ENCODE measurements at places on chromosomes 6 and 20. TPM values are rescaled to one million over a fixed set of nuclear protein-coding genes. Genes with fewer than 3 reads are reported as not detected.

- peaks cover 14% of the 10 kb centered on the region for H3K36me3 ChIP-seq
- DNase-seq, result no peak
- no peaks in the 10 kb centered on the region for H3K4me1 ChIP-seq
Observed at GRCh38 chr20:3014662-3015061, 28.8 kb upstream of the GNRH2 start.

DNA sequence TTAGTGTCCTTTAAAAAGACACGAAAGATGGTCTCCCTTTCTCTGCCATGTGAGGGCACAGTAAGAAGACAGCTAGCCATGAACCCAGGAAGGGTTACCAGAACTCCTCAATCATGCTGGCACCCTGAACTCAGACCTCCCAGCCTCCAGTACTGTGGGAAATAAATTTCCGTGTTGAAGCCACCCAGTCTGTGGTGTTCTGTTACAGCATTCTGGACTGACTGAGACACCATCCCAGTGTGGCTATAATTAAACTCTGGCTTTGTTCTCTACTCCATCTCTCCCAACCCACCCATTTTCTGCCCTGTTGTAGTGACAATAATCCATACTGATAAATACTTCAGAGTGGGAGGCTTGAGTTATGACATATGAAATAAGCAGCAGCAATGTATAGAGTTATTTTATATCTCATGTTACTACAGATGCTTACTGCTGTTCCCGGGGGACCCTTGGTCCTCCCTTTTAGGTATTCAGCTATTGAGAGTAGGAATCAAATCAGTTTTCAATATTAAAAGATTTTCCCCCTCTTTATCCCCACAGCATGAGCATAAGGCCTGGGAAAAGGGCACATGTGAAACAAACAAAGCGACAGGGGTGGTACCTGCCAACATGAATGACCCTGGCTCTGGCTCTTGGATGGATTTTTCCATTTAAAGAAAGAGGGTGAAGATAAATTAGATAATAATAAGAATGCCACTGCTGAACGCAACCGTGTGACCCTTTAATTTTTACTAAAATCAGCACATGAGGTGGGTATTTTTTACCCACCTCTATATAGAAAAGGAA is 224.3 kb upstream of the SLC35B3 start:
- H3K36me3 ChIP-seq, result no peaks in the 10 kb centered on the region
- no peak overlapping the region for H3K27ac ChIP-seq
- no peak for DNase-seq
- no peak overlapping the region for H3K4me3 ChIP-seq
- H3K27me3 ChIP-seq, result no peaks in the 10 kb centered on the region

DNA sequence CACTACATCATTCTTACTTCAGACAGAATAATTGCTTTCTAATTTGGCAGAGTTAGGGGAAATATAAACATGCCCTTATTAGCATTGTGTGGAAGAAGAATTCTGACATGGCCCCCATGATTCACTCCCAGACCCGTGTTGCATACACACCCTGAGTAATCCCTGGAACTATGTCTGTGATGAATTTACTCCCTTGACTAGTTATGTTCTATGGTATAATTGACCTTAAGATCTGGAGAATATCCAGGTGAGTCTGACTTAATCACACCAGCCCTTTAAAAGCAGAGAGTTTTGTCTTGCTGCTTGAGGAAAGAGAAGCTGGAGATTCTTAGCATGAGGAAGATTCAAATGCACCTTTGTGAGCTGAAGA is 262.9 kb downstream of the SOX4 start:
- H3K4me3 ChIP-seq, result no peak overlapping the region
- DNase-seq, result no peak
- H3K4me1 ChIP-seq, result no peaks in the 10 kb centered on the region
- H3K27ac ChIP-seq, result no peak overlapping the region
- no peaks in the 10 kb centered on the region for H3K27me3 ChIP-seq

GRCh38 chr6:117907601-117908245 is 659 bp downstream of the SLC35F1 start:
- H3K27me3 ChIP-seq, result peaks cover 45% of the 10 kb centered on the region
- DNase-seq, result peak; percentile 71
- peaks cover 8% of the 10 kb centered on the region for H3K4me1 ChIP-seq
- no peak overlapping the region for H3K27ac ChIP-seq

ULBP2 gene
- total RNA-seq, result 1.1 TPM

DNA sequence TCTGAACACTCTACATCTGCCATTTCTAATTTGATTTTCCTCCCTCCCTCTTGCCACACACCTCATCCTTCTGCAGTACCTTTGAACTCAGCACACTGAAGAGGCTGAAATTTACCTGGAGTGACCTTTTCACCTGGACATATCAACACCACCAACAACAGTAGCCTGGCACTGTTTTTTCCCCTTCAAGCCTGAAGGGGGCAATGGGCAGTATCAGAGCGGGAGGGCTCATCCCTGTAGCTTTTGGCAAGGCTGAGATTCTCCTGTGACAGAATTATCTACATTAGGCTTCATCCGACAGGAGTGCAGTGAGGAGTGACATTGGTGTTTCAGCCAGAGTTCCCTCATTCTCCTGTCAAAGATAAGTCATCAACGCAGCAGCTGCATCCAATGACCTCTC is 312.8 kb upstream of the SPTLC3 start:
- H3K36me3 ChIP-seq, result no peaks in the 10 kb centered on the region
- H3K4me3 ChIP-seq, result no peak overlapping the region
- H3K27ac ChIP-seq, result no peak overlapping the region
- H3K4me1 ChIP-seq, result peaks cover 5% of the 10 kb centered on the region
- no peaks in the 10 kb centered on the region for H3K27me3 ChIP-seq

DNA sequence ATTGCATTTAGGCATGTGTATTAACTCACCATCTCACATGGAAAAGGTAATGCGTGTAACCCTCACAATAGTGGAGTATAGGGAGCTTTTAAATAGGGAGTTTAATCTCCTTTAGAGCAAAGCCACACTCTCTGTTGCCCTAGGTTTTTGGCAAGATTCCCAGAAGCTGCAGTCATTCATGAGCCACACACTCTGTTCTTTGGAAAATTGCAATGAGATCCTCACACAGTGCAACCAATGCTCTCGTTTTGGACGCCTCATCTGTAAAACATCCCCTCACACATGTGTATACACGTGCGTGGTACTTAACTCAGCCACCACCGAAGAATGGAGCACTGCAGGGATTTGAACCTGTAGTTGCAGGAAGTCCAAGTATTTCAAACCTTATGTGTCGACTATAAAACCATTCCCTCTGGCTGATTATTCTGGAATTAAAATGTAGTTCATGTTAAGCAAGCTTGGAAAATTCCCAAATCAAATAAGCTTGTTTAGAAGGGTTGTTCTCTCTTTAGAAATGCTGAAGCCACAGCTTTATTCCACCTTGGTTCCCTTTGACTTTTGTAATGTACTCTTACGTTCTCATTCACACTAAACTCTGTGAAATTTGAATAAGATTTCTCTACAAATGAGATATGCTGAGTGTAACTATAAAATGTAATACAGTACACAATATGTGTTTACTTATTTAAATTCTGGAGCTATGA is 489.8 kb upstream of the MANEA start:
- no peak overlapping the region for H3K4me3 ChIP-seq
- H3K27me3 ChIP-seq, result no peaks in the 10 kb centered on the region
- no peak for DNase-seq
- no peak overlapping the region for H3K27ac ChIP-seq

- peak; percentile 67 for DNase-seq
- no peaks in the 10 kb centered on the region for H3K36me3 ChIP-seq
- peaks cover 46% of the 10 kb centered on the region for H3K4me1 ChIP-seq
- peak overlapping the region; percentile 29 for H3K4me3 ChIP-seq
- peak overlapping the region; percentile 96 for H3K27ac ChIP-seq
Observed at GRCh38 chr6:96816301-96816817, 20.9 kb downstream of the GPR63 start.

RAB32 gene
- total RNA-seq, result 10.4 TPM

DNA sequence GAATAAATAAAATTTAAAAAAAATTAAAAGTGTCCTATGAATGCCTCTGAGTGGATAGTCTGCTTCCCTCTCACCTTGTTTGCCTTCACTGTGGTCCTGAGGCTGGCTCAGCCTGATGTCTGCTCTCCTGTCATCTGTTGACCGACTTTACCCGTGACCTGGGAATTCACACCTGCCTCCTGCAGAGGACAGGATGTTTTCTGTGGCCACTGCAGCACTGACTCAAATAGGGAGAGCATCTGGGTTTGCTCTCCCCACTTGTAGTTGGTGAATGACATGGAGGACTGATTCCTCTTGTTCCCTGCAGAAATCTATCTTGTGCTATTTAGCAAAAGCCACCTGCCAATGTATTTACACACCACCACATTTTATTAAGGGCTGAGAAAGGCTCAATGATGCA is 52.4 kb upstream of the ERVFRD-1 start:
- no peak overlapping the region for H3K27ac ChIP-seq
- peaks cover 6% of the 10 kb centered on the region for H3K4me1 ChIP-seq
- no peaks in the 10 kb centered on the region for H3K36me3 ChIP-seq
- no peaks in the 10 kb centered on the region for H3K27me3 ChIP-seq

DNA sequence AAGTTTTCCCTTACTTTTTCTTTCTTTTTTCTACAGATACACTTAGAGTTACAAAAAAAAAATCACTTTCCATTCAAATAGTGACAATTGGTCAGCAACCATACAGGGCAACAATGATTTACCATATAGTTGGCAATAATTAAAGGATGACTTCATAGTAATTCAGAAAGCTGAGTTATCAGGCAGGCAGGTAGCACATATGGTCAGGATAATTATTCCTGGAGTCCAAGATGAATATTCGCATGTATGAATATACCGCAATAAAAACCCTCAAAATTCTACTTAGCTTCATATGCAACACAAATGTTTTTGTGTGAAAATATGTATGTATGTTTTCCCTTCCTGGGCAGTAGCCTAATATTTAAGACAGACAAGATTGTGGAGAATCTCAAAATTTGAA is 34.5 kb downstream of the COL19A1 start:
- no peak for DNase-seq
- H3K36me3 ChIP-seq, result no peaks in the 10 kb centered on the region
- H3K4me3 ChIP-seq, result no peak overlapping the region
- H3K27ac ChIP-seq, result no peak overlapping the region

C6orf132 gene
- total RNA-seq, result 48.3 TPM

SDCBP2 gene
- total RNA-seq, result 5.3 TPM

DNA sequence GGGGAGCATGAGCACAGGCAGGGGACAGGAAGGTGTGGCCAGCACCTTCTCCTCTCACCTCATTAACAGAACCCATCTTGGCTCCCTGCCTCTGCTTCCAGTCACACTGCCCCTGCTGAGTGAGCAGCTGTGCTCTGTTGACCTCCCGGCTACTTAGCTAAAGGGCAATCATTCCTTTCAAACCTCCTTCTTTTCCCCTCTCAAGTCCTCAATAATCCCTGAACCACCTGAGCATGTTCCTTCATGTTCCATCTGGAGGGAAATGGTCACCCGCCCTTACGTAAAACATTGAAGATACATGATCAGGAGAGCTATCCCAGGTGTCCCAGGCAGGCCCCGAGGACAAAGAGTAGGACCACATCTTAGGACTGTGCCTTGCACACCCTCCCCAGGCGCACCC is 21.7 kb upstream of the MRPS10 start:
- H3K27me3 ChIP-seq, result no peaks in the 10 kb centered on the region
- no peak overlapping the region for H3K4me3 ChIP-seq
- no peak for DNase-seq

- peaks cover 35% of the 10 kb centered on the region for H3K4me1 ChIP-seq
- no peaks in the 10 kb centered on the region for H3K27me3 ChIP-seq
- H3K4me3 ChIP-seq, result peak overlapping the region; percentile 36
- no peak overlapping the region for H3K27ac ChIP-seq
- DNase-seq, result no peak
Observed at GRCh38 chr20:4170621-4171537, 155.5 kb upstream of the RNF24 start.

SLC22A7 gene
- total RNA-seq, result not detected

TCP11 gene
- total RNA-seq, result 0.62 TPM

SEL1L2 gene
- total RNA-seq, result not detected

- H3K27me3 ChIP-seq, result no peaks in the 10 kb centered on the region
- no peak for DNase-seq
- H3K4me3 ChIP-seq, result no peak overlapping the region
- no peaks in the 10 kb centered on the region for H3K4me1 ChIP-seq
- H3K36me3 ChIP-seq, result no peaks in the 10 kb centered on the region
Observed at GRCh38 chr20:39164642-39165041, 202.5 kb downstream of the DHX35 start.

GRCh38 chr20:51447097-51447764 is 95.3 kb downstream of the NFATC2 start:
- no peaks in the 10 kb centered on the region for H3K27me3 ChIP-seq
- DNase-seq, result peak; percentile 23
- no peak overlapping the region for H3K27ac ChIP-seq
- no peaks in the 10 kb centered on the region for H3K4me1 ChIP-seq

DNA sequence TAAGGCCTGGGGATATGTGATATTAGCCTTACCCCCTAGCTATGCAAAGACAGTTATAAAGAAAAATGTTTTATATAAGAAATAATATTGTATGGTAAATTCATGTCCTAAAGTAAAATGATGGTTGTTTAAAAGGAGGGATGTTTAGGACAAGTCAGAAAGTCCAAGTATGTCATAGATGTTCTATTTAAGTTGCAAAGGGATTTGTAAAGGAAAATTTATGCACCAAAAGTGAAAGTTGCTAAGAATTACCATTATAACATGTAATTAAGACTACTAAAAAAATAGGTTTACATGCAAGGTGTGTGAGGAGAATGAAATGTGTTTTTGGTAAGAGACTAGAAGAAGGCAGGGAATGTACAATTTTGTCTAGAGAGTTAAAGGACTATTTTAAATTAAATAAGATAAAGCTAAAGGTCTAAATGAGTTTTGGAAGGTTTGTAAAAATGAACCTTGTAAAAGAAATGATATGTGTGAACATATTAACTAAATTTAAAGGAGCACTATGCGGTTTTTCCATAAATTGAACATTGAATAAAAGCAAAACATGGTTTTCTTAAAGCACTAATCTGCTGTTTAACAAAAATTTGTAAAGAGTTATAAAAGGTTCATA is 22.7 kb upstream of the GOPC start:
- no peaks in the 10 kb centered on the region for H3K27me3 ChIP-seq
- DNase-seq, result peak; percentile 74
- no peak overlapping the region for H3K4me3 ChIP-seq

WFDC10B gene
- total RNA-seq, result not detected

FAXC gene
- total RNA-seq, result 10.5 TPM

PHF10 gene
- total RNA-seq, result 48.1 TPM

CDH26 gene
- total RNA-seq, result 2.8 TPM

GRCh38 chr6:34237316-34237721 is 646 bp downstream of the HMGA1 start:
- DNase-seq, result no peak
- H3K36me3 ChIP-seq, result peaks cover 35% of the 10 kb centered on the region
- H3K27me3 ChIP-seq, result no peaks in the 10 kb centered on the region
- H3K4me1 ChIP-seq, result peaks cover 57% of the 10 kb centered on the region
- peak overlapping the region; percentile 97 for H3K27ac ChIP-seq

GRCh38 chr6:164612751-164613150 is 696.7 kb downstream of the C6orf118 start:
- DNase-seq, result no peak
- H3K4me3 ChIP-seq, result no peak overlapping the region
- no peaks in the 10 kb centered on the region for H3K4me1 ChIP-seq
- no peaks in the 10 kb centered on the region for H3K36me3 ChIP-seq
- no peaks in the 10 kb centered on the region for H3K27me3 ChIP-seq
